ENCODE measurements at places on chromosomes 16 and 17. TPM values are rescaled to one million over a fixed set of nuclear protein-coding genes. Genes with fewer than 3 reads are reported as not detected.

CALCOCO2 gene
- 42.1 TPM for total RNA-seq

CORO1A gene
- 0.60 TPM for total RNA-seq

HNF1B gene
- not detected for total RNA-seq

ADORA2B gene
- total RNA-seq = 12.9 TPM

RANBP10 gene
- total RNA-seq = 4.5 TPM

PRCD gene
- 11.2 TPM for total RNA-seq

COPRS gene
- 89.1 TPM for total RNA-seq

IGSF6 gene
- total RNA-seq = not detected

SMIM36 gene
- total RNA-seq = not detected

COQ7 gene
- total RNA-seq = 16.7 TPM

NPW gene
- total RNA-seq = 0.47 TPM

SLC38A8 gene
- total RNA-seq = not detected

HASPIN gene
- 0.79 TPM for total RNA-seq

SLC16A5 gene
- total RNA-seq = 10.6 TPM

KCNH6 gene
- not detected for total RNA-seq

HS3ST3A1 gene
- 11.2 TPM for total RNA-seq
